ENCODE measurements at places on chromosomes 7 and 10. TPM values are rescaled to one million over a fixed set of nuclear protein-coding genes. Genes with fewer than 3 reads are reported as not detected.
A peak's percentile ranks its signal among the peaks of the same experiment; 100 is the strongest.

The MBL2 gene
- total RNA-seq, result not detected

The TFPI2 gene
- 1.5 TPM for total RNA-seq

The GBX1 gene
- total RNA-seq, result 1.9 TPM

The FBXL13 gene
- total RNA-seq, result 0.36 TPM

DNA sequence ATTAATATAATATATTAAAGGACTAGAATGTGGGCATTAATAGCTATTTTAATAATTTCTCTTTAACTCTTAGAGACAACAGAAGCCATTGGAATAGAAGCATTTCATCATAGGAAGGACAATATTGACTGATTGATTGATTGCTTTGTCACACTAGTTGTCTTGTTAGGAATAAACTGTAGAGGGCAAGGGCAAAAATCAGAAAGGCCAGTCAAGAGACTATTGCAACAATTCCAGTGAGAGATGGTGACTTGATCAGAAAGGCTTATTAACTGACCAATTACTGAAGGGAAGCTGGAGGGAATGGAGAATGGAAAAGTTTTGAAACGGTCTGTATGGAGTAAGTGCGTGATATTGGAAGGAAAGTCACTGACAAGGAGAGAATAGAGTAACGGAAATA, 87.3 kb downstream of the RUNDC3B start:
- no peaks in the 10 kb centered on the region for H3K36me3 ChIP-seq
- no peaks in the 10 kb centered on the region for H3K27me3 ChIP-seq
- no peak for DNase-seq
- H3K4me1 ChIP-seq, result no peaks in the 10 kb centered on the region

DNA sequence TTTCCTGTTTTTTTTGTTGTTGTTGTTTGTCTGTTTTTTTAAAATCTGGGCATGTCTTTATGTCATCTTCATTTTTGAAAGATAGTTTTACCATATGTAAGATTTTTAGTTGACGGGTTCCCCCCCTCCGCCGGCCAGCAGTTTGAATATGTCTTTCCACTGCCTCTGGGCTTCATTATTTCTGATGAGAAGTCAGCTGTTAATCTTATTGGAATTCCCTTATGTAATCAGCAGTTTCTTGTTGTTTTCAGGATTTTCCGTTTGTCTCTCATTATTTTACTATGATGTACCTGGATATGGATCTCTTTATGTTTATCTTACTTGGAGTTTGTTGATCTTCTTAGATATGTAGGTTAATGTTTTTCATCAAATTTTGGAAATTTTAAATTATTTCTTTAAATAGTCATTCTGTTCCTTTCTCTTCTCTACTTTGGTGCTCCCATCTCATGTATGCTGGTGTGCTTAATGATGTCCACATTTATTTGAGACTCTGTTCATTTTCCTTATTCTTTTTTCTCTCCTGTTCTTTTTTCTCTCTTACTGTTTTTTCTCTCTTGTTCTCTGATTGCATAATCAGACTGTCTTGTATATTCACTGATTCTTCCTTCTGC, 9.7 kb downstream of the EXOC6 start:
- H3K27me3 ChIP-seq, result no peaks in the 10 kb centered on the region
- H3K27ac ChIP-seq, result no peak overlapping the region
- H3K4me1 ChIP-seq, result no peaks in the 10 kb centered on the region
- H3K36me3 ChIP-seq, result no peaks in the 10 kb centered on the region
- no peak for DNase-seq

- no peak for DNase-seq
- H3K4me3 ChIP-seq, result no peak overlapping the region
- H3K4me1 ChIP-seq, result peaks cover 5% of the 10 kb centered on the region
Observed at GRCh38 chr10:47278152-47278473, 21.9 kb upstream of the GDF10 start.

GRCh38 chr7:157412491-157413180, 75.8 kb downstream of the DNAJB6 start:
- peaks cover 75% of the 10 kb centered on the region for H3K36me3 ChIP-seq
- no peak overlapping the region for H3K4me3 ChIP-seq
- H3K27ac ChIP-seq, result no peak overlapping the region

DNA sequence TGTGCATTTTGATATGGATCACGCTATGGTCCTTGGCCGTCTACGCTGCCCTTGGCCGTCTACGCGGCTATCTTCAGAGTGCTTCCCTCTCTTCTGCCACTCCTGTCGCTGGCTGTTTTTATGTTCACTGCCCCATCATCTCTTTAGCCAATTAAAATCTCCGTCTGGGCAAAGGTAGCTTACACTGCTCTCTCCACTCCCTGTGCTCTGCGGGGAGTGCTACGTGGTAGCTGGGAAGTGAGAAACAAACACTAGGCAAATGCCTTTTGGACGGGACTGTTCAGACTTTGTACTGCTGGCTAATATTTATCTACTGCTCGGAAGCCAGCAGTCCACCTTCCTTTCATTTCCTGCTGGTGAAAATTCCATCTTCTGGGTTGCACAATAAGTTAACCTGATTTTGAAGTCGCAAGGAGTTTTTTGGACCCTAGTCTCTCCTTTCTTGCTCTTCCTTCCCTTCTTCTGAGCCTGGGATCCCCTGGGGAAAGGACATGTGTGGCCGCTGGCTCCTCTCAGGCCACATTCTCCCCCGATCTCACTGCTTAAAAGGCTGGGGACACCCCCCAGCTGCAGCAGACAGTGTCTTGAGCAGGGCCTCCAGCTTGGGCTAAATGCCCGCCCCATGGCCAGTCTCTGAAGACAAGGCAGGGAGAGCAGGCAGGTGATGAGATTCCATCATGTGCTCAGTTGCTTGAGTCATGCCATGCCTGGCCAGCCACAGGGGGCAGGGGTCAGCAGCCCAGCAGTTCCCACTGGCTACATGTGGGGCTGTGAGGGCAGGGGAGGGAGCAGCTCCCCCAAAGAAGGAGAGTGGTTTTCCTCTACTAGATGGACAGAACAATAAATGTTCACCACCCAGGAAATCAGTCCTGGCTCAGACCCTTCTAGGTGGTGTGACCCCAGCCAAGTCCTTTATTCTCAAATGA, 25.5 kb upstream of the RBM33 start:
- no peak for DNase-seq
- H3K4me1 ChIP-seq, result no peaks in the 10 kb centered on the region
- no peak overlapping the region for H3K27ac ChIP-seq
- H3K36me3 ChIP-seq, result no peaks in the 10 kb centered on the region
- H3K4me3 ChIP-seq, result no peak overlapping the region

- no peak overlapping the region for H3K4me3 ChIP-seq
- peaks cover 12% of the 10 kb centered on the region for H3K4me1 ChIP-seq
- no peaks in the 10 kb centered on the region for H3K27me3 ChIP-seq
- no peak for DNase-seq
- no peak overlapping the region for H3K27ac ChIP-seq
Observed at GRCh38 chr7:116796471-116796870, 65.9 kb upstream of the CAPZA2 start.

- H3K27me3 ChIP-seq, result peaks cover 100% of the 10 kb centered on the region
- H3K4me1 ChIP-seq, result peaks cover 27% of the 10 kb centered on the region
- DNase-seq, result no peak
- no peak overlapping the region for H3K4me3 ChIP-seq
Observed at GRCh38 chr7:97014145-97014750, 8.9 kb downstream of the DLX6 start.

DNA sequence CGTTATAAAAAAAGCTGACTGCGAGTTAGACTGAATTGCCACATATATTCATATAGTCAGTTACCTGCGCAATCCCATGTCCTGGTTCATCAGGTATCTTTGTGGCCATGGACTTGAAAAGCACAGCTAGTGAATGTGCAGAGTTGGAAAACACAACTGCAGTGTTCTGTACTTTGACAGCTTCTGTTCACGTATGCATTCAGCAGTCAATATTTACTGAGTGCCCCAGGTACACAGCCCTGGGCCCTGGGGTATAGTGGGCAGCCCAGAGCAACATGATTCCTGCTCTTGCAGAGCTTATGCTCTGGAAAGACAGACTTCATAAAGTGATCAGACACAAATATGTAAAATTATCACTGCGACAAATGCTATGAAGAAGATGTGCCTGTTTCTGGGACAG, 313.9 kb downstream of the PHTF2 start:
- DNase-seq, result no peak
- H3K4me1 ChIP-seq, result no peaks in the 10 kb centered on the region
- H3K27me3 ChIP-seq, result no peaks in the 10 kb centered on the region
- H3K27ac ChIP-seq, result no peak overlapping the region
- H3K4me3 ChIP-seq, result no peak overlapping the region

GRCh38 chr7:152335900-152336571, 99.8 kb downstream of the KMT2C start:
- H3K36me3 ChIP-seq, result no peaks in the 10 kb centered on the region
- H3K4me3 ChIP-seq, result peak overlapping the region; percentile 37
- peak overlapping the region; percentile 60 for H3K27ac ChIP-seq
- DNase-seq, result no peak
- H3K27me3 ChIP-seq, result no peaks in the 10 kb centered on the region

DNA sequence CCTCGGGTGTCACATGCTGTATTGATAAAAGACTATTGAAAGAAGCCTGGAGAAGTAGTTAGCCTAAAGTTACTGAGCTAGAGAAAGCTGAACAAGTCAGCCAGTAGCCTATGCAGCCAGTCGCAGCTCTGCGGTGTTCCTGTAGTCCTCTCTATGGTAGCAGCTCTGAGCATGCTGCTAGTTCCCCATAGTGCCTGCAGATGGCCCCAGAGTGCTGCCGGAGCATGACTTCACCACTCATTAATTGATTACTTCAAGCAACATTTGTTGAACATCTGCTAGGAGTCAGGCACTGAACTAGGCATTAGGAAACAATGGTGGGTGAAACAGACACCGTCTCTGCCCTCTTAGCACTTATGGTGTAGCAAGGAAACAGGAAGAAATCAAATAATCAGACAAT, 422.7 kb downstream of the SORCS3 start:
- H3K4me3 ChIP-seq, result no peak overlapping the region
- H3K27me3 ChIP-seq, result peaks cover 10% of the 10 kb centered on the region
- no peaks in the 10 kb centered on the region for H3K36me3 ChIP-seq
- no peaks in the 10 kb centered on the region for H3K4me1 ChIP-seq
- H3K27ac ChIP-seq, result no peak overlapping the region

GRCh38 chr10:112698133-112698817, 251.3 kb downstream of the VTI1A start:
- H3K27ac ChIP-seq, result no peak overlapping the region
- DNase-seq, result no peak
- no peaks in the 10 kb centered on the region for H3K27me3 ChIP-seq
- H3K4me3 ChIP-seq, result no peak overlapping the region
- no peaks in the 10 kb centered on the region for H3K36me3 ChIP-seq

- no peak for DNase-seq
- no peaks in the 10 kb centered on the region for H3K27me3 ChIP-seq
- peaks cover 37% of the 10 kb centered on the region for H3K36me3 ChIP-seq
Observed at GRCh38 chr10:70162892-70163201, 7.5 kb downstream of the SAR1A start.

GRCh38 chr10:36556468-36556867, 568.9 kb upstream of the ANKRD30A start:
- H3K4me3 ChIP-seq, result no peak overlapping the region

- no peak overlapping the region for H3K27ac ChIP-seq
- H3K4me3 ChIP-seq, result no peak overlapping the region
- peaks cover 82% of the 10 kb centered on the region for H3K27me3 ChIP-seq
- DNase-seq, result no peak
- H3K36me3 ChIP-seq, result no peaks in the 10 kb centered on the region
- no peaks in the 10 kb centered on the region for H3K4me1 ChIP-seq
Observed at GRCh38 chr10:6647811-6648526, 67.9 kb upstream of the PRKCQ start.

- H3K36me3 ChIP-seq, result no peaks in the 10 kb centered on the region
- H3K27me3 ChIP-seq, result no peaks in the 10 kb centered on the region
- DNase-seq, result no peak
- no peak overlapping the region for H3K4me3 ChIP-seq
- H3K27ac ChIP-seq, result no peak overlapping the region
- peaks cover 61% of the 10 kb centered on the region for H3K4me1 ChIP-seq
Observed at GRCh38 chr10:22651276-22651980, 63.0 kb downstream of the PIP4K2A start.

DNA sequence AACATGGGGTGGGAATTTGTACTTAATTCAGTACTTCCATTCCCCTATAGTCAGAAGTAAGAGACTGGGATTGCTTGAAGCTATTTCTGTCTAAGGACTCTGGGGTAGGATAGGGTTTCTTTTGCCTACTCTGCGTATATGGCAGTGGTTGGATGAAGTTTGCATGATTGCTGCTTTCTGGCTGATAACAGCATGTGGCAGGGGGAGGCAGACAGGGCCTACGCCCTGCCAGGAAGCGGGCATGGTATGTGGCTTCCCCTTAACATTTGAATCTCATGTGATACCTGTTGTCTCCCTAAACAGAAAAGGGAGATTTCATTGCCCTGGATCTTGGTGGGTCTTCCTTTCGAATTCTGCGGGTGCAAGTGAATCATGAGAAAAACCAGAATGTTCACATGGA, 57.1 kb downstream of the TACR2 start:
- no peak overlapping the region for H3K4me3 ChIP-seq
- DNase-seq, result no peak
- H3K36me3 ChIP-seq, result peaks cover 2% of the 10 kb centered on the region
- H3K27me3 ChIP-seq, result no peaks in the 10 kb centered on the region

GRCh38 chr10:130336617-130337304, 200.6 kb downstream of the GLRX3 start:
- H3K4me3 ChIP-seq, result no peak overlapping the region
- H3K4me1 ChIP-seq, result no peaks in the 10 kb centered on the region
- no peaks in the 10 kb centered on the region for H3K36me3 ChIP-seq
- peaks cover 78% of the 10 kb centered on the region for H3K27me3 ChIP-seq
- no peak for DNase-seq

DNA sequence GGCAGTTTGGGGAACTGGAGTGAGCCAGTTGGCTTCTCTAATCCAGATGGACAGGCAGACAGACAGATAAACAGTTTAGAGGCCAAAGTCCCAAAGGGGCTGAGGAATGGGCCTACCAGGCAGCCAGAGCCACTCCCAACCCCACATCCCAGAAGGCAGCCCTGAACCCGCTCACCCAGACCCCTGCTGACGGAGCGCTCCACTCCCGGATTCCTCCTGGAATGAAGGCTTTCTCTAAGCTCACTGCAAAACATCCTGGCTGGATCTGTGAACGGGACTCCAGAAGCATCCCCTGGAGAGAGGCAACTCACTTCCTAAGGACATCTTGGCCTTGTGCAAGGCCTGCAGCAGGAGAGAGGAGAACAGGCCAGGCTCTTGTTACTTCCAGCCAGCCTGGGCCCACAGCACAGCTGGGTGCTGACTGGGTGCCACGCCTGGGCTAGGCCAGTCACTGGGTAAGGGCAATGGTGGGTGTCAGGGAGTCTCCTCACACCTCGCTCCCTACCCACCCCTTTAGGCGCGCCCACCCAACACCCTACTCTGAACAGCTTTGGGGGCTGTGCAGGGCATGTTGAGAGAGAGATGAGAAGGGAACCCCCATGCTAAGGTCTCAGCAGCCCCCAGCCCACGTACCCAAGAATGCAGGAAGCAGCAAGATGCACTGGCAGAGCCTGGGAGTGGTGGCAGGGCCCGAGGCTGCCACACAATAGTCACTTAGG, 168.6 kb upstream of the ZMIZ1 start:
- no peaks in the 10 kb centered on the region for H3K36me3 ChIP-seq
- no peak overlapping the region for H3K4me3 ChIP-seq
- DNase-seq, result peak; percentile 70
- H3K4me1 ChIP-seq, result peaks cover 14% of the 10 kb centered on the region
- H3K27ac ChIP-seq, result peak overlapping the region; percentile 62

- H3K27ac ChIP-seq, result no peak overlapping the region
- DNase-seq, result peak; percentile 19
- H3K4me1 ChIP-seq, result no peaks in the 10 kb centered on the region
- no peak overlapping the region for H3K4me3 ChIP-seq
- no peaks in the 10 kb centered on the region for H3K27me3 ChIP-seq
Observed at GRCh38 chr10:91689731-91690168, 56.9 kb upstream of the PPP1R3C start.
